Cortex of kidney (tissue), 1 donor: ENCODE measurements at places on chromosomes 3 and 15.

GRCh38 chr3:120147072-120147871 is 53.0 kb upstream of the GSK3B start:
- no peak for DNase-seq

DNA sequence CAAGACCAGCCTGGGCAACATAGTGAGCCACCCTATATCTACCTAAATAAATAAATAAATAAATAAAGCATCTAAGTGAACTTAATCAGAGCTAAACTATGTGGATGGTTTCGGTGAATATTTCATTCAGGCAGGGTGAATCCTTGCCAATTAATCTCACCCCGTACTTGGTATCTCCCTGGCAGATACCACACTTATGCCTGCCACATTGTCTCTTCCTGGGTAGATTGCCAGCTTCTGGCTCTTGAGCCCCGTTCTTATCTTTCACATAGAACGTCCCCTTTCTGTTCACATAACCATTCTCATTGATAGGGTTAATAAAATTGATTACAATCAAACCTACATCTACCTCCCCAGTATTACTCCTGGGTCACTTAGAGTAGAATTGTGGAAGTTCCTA is 7.0 kb downstream of the SNAP23 start:
- DNase-seq = no peak

- DNase-seq = no peak
Measured at GRCh38 chr3:195147649-195148080, 123.3 kb downstream of the XXYLT1 start.

- DNase-seq = no peak
Measured at GRCh38 chr3:127835993-127836882, 13.9 kb upstream of the MGLL start.

DNA sequence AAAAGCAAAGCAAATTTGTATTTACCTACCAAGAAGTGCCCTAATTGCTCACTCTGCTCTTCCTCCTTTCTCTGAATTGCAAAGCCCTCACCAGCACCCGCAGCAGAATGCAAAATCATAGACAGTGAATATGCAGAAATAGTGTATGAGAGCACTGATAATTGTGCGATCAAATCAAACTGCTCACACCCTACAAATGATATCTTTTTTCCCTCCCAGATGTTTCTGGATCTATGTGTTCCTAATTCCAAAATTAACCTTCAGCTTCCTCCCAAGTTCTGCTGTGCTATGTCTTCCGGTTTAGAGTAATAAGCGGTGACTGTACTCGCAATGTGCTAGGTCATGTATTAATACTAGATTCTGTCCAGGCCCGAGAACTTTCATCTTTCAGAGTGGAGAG is 3.4 kb downstream of the GHSR start:
- no peak for DNase-seq

DNA sequence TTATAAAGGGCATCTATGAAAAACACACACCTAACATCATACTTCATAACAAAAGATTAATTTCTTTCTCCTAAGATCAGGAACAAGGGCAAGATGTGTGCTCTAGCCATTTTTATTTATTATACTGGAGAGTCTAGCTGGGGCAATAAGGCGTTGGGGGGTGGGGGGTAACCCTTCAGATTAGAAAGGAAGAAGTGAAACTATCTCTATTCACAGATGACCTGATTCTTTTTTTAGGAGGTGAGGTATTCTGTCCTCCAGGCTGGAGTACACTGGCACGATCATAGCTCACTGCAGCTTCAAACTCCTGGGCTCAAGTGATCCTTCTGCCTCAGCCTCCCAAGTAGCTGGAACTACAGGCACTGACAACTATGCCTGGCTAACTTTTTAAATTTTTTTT is 89.5 kb upstream of the MANF start:
- DNase-seq = no peak

GRCh38 chr3:49639551-49639950 is 34.6 kb upstream of the APEH start:
- DNase-seq = no peak

DNA sequence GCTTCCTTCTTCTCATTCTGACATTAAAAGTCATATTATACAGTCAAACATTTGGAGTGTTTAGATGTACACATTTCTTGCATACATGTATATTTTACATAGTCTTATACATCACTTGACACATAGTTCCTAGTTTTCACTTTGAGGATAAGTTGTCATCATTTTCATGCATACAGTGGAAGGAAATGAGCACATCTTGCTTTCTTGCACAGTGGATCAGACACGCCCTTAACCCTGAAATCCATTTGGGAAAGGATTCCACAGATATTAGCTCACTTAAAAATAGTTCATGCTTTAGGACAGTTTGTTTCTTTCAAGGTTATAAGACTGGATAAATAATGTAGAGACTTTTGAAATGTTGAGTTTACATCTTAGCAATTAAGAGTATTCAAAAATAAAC is 148.6 kb upstream of the MME start:
- no peak for DNase-seq

DNA sequence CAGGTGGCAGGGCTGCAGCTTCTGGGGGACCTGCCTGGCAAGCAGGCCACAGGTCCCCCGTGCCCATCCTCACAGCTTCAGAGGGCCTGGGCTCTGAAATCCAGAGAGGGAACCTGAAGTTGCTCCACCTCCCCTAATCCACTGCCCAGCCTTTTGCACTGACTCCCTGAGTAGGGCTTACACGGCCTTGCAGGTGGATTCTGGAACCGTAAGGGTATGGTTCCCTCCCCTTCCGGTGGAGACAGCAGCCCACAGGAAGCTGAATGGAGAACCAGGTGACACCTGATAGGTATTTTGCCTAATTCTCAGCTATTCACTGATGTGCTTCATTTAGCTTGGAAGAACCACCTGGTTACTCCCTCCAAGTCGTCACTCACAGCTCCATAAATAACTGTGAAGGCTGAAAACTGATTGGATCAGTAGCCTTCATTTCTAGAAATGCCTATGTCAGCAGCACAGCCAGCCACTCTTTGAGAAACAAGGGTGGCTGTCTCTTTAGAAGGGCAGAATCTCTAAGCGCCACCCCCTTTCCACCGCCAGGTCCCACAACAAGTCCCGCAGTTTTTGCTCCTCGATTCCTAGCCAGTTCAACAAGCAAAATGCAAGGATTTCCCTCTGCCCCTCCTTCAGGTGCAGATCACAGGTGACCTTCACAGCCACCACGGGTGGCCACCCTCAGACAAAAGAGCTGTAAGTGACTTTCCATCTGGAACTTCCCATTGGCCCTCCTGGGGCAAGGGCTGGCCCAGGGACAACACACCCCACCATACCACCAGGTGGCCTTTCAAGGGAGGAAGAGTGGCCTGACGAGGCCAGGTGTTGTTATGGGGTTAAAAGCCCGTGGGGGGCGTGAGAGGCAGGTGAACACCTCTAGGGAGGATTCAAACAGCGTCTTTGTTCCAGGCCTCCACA is 112.9 kb downstream of the SEC22A start:
- no peak for DNase-seq

GRCh38 chr15:96361309-96362010 is 31.0 kb downstream of the NR2F2 start:
- DNase-seq = no peak

DNA sequence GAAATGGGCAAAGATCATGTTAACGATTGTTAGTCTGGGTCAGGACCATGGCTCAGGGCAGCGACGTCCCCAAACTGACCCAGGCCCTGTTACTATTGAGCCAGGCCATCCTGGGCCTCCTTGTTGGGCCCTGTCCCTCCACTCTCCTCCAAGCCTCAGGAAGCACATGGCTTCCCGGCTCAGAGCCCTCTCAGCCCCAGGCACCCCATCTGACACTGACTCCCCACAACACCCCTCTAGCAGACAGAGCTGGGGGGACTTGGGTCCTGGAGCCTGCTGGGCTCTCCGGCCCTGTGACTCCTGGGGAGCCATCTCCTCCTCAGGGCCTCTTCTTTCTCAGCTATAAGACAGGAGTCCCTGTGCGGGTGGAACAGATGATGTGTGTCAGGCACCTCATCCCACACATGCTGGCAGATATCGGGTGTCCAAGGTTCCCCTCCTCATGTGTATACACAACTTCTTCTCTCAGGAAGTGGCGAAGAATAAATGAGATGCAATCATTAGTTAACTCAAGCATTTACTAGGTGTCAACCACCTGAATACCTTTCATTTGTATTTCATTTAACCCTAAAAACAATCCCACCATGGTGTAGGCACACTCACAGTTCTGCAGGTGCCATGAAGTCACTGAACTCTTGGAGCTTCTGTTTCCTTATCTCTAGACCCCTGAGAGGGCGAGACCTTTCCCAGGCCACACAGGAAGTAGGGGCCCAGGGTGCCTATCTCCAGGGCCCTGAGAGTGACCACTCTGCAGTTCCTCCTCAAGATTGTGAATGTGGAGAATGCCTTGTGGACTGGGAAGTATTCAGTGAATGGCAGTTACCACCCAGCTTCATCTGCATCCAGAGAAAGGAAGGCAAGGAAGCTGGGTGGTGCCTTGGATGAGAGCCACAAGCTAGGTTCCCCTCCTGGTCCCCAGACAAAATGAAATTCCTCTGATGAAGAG is 282.5 kb upstream of the TLE3 start:
- DNase-seq = no peak

- no peak for DNase-seq
Measured at GRCh38 chr3:197795200-197795599, 4.1 kb downstream of the LRCH3 start.

GRCh38 chr15:80966431-80967197 is 23.0 kb downstream of the MESD start:
- no peak for DNase-seq

- DNase-seq = no peak
Measured at GRCh38 chr3:163552659-163552966, 1525.7 kb downstream of the SI start.

- no peak for DNase-seq
Measured at GRCh38 chr3:101950985-101951733, 101.8 kb downstream of the NFKBIZ start.

GRCh38 chr3:157775446-157775845 is 272.2 kb upstream of the VEPH1 start:
- no peak for DNase-seq

- DNase-seq = no peak
Measured at GRCh38 chr15:63983061-63983711, 63.1 kb downstream of the DAPK2 start.

GRCh38 chr15:74053941-74054529 is 28.3 kb downstream of the GOLGA6A start:
- no peak for DNase-seq

- no peak for DNase-seq
Measured at GRCh38 chr15:52414936-52415335, 113.7 kb downstream of the MYO5A start.

DNA sequence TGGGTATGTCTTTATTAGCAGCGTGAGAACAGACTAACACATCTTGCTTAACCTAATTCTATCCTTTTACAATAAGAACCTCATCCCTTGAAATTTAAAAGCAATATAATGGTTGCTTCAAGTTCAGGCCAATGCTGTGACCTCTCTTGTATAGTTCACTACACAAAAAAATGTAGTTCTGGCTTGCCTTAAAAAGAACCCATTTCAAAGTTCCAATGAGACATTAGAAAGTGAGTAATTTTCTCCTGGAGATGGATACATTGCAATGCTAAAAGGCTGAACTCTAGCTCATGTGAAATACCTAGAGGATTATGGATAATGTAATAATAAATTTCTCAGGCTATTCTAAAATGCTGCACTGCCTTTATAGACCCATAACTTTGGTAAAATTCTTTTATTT is 47.8 kb downstream of the ATP13A4 start:
- no peak for DNase-seq

DNA sequence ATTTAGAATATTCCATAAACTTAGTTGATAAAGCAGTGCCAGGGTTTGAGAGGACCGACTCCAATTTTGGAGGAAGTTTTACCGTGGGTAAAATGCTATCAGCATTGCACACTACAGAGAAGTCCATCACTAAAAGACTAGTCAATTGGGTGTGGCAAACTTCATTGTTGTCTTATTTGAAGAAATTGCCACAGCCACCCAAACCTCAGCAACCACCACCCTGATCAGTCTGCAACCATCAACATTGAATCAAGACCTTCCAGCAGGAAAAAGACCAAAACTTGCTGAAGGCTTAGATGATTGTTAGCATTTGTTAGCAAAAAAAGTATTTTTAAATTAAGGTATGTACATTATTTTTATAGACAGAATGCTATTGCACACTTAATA is 60.5 kb downstream of the KLF13 start:
- no peak for DNase-seq

- no peak for DNase-seq
Measured at GRCh38 chr3:80232760-80233159, 465.0 kb upstream of the ROBO1 start.

- DNase-seq = no peak
Measured at GRCh38 chr15:25543196-25543595, 104.4 kb upstream of the UBE3A start.
